ENCODE measurements at places on chromosomes 7 and 10.

DNA sequence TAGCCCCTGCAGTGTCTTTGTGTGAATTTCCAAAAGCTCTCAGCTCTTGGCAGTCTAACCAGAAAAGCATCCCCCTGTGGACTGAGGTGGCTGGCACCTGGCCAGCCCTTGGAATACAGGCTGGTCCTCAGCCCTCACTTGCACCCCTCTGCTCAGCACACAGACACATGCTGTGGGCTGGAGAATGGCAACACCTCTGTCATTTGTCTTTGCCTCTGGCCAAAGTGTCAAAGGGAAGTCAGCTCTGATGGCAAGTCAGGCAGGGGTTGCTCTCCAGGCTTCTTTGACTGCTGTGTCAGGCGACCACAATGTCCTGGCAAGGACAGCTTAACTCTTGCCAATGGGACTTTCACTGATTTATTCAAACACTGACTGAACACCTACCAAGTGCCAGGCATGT, 724.8 kb downstream of the INHBA start:
- no peak for DNase-seq

GRCh38 chr7:127896659-127897058, 134.6 kb downstream of the LRRC4 start:
- DNase-seq, result no peak

GRCh38 chr7:132877573-132877972, 204.3 kb downstream of the CHCHD3 start:
- DNase-seq, result no peak

- no peak for DNase-seq
These were observed 160.3 kb downstream of the CELF2 start for GRCh38 chr10:11177926-11178471.

GRCh38 chr7:50530766-50531165, 34.4 kb downstream of the DDC start:
- DNase-seq, result no peak

DNA sequence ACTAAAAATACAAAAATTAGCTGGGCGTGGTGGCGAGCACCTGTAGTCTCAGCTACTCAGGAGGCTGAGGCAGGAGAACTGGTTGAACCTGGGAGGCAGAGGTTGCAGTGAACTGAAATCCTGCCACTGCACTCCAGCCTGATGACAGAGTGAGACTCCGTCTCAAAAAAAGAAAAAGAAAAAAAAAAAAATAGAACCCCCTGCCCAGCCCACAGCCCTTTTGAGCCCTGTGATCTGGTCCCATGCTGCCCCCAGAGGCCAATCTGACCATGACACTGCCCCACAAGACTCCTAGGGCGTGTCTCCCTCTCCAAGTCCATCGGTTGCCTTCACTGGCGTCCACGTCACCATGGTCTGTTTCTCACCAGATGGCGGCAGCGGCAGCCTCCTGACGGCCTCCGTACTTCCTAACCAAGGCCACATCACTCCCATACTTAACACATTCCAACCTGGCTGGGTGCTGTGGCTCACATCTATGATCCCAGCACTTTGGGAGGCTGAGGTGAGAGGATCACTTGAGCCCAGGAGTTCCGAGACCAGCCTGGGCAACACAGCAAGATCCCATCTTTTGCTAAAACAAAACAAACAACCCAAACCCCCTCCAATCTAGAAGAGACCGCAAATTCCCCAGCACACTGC, 18.0 kb downstream of the STX1A start:
- DNase-seq, result no peak

GRCh38 chr10:70052462-70053217, at the start of gene MACROH2A2:
TSS of gene MACROH2A2 (plus strand) at chr10:70052846. CDS start at chr10:70075659, 22,813 bp downstream.
- DNase-seq, result peak; percentile 69

DNA sequence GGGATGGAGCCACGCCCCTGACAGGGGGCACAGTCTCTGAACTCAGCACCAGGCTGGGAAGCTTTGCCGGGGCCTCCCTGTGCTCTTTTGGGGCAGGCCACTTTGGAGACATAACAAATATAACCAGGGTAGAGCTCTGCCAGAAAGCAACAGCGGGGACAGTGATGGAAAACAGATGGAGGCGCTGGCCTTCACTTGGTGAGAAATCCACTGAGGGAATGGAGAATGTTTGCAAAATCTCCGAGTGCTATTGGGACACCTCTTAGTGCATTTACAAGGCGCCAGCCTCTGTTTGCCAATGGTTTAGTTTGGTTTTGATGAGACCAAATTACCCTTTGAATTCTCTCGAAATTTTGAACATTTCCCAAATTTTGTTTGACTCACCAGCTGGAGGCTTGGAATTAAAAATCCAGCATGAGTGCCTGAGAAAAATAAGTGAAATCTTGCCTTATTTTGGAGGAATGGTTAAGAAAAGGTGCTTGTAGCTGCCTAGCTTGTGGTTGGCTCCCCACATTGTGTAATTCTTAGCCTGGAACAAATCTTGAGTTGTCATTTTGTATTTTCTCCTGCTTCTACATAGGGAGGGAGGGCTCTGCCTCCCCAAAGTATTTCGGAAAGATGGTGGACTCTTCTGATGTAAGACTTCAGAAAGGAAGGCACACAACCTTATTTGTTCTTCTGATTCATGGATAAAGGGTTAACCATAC, 980.5 kb downstream of the LRMDA start:
- DNase-seq, result no peak

DNA sequence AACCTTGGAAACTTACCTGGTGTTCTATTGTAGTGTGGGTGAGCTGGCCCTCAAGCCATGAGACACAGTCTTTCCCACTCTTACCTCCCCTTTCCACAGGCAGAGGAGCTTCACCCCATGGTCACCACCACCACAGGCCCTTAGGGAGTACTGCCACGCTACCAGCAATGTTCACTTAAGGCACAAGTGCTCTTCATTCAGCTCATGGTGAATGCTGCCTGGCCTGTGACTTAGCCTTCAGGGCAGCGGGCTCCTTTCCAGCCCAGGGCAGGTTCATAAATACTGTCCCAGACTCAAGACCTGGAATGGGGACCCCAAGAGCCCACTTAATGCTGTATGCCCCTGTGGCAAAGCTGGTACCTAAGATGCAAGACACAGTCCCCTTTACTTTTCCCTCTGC, 109.4 kb downstream of the MYO3A start:
- no peak for DNase-seq

DNA sequence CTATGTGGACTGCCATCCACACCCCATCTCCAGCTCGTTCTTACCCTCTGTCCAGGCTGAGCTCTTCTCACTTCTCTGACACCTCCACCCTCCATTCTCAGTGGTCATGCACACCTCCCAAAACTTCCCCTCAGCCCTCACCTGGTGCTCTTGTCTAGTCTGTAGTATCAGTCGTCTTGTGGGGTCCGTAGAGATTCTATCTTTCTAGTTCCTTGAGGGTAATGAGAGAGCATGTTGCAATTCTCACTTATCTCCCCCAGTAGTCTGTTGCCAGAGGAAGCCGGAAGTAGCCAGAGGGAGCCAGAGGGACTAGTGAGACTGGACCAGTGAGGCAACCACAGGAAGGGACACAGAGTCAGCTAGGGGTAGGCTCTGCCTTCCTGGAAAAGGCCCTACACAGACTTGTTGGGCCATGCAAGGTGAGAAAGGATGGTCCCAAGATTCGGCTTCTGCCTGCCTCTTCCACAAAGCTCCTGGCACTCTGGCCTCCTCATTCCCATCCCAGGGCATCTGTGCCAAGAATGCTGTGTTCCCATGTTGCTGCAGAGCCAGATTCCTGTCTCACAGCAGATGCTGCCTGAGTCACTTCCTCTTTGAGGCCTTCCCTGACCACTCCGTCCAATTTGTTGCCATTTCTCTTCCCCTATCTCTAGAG, 50.6 kb upstream of the DUSP5 start:
- no peak for DNase-seq

- DNase-seq, result peak; percentile 65
These were observed 1.1 kb upstream of the HBP1 start for GRCh38 chr7:107167483-107168232.

- DNase-seq, result no peak
These were observed 50.2 kb downstream of the ABI1 start for GRCh38 chr10:26810435-26811026.

- DNase-seq, result no peak
These were observed 295.9 kb downstream of the GATA3 start for GRCh38 chr10:8350250-8350967.

DNA sequence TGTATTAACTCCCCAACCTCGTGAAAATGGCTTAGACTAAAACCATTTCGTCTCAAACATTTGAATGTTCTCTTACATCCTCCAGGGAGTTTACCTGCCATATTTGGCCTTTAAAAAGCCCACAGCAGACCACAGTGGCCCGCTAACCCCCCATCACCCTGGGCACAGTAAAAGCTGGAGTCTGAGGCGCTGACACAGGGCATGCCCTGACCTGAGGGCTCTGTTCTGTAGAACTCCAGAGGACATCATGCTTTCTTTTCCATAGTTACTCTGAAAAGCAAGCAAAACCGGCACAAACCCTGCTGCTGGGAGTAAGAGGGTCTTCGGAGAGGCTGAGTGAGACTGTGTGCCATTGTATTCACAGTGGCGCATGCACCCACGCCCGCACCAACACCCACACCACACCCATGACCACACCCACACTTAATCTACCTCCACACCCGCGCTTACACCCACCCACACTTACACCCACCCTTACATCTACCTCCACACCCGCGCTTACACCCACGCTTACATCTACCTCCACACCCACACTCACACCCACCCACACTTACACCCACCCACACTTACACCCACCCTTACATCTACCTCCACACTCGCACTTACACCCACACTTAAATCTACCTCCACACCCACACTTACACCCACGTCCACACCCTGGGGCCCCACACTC, 32.1 kb downstream of the LRRC27 start:
- no peak for DNase-seq

DNA sequence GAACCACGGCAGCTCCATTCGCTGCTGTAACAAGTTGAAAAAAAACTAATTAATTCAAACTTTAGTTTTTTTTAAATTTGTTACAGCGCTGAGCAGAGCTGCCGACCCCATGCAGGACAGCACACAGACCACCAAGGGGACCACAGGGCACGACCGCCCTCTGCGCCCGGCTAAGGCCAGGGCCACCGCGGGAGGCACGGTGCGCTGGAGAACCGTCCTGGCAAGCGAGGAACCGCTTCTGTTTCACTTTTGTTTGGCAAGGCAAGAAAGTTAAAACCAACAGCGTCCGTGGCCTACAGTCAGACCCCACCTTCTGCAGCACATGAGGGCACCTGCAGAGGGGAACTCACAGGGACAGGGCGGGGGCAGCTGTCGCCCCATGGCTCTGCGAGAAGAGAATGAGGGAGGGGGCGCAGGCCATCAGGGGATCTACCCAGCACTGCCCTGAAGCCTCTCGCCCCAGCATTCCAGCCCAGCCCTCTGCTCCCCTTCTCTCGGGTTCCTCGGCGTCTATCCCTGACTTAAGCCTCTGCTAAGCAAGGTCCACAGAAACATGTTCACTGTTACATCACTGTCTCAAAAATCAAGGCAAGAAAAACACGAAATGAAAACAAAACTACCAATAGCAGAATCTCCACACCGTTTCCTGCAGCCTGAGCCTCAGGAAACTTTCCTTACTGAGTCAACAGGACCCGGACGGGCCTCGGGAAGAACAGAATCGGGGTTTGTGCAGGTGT, 204.4 kb downstream of the DIP2C start:
- no peak for DNase-seq

- no peak for DNase-seq
These were observed 34.1 kb downstream of the SH2B2 start for GRCh38 chr7:102320601-102321350.
